ENCODE measurements at places on chromosomes 7 and 10.

- DNase-seq, result no peak
Measured at GRCh38 chr7:34296663-34297062, 361.4 kb upstream of the NPSR1 start.

GRCh38 chr10:32229170-32229569 lies 117.8 kb downstream of the EPC1 start:
- no peak for DNase-seq

DNA sequence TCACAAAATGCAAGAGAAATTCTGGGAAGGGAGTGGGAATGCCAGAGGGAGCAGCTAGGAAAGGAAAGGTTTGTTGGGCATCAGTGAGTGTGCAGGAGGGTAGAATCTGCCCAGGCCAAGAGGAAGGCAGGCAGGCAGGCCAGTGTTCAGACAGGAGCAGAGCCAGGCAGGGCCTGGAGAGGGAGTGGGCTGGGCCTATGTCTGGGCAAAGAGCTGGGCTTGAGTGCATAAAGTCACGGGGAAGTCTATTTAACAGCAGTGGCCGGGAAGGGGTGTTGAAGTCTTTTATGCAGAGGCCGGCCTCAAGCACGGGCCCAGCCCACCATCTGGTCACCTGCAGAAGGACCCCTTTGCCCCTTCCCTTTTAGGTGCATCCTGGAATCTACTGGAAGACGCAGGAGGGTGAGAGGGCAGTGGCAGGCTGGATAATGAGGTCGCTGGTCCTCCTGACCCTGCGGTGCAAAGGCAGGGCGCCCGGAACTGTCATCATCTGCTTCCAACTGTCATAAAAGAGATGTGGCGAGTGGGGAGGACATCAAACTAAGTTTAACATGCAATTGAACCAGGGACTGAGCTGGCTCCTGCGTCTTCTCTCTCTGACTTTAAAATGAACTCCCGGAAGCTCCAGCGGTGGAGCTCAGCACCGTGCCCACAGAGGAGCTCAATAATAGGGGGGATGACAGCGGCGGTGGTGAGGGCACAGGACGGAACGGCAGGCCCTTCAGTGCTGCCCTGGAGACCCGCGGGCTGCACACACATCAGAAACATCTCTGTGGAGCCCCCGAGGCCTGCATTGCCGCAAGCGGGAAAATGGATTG lies 29.5 kb downstream of the CARD11 start:
- no peak for DNase-seq

DNA sequence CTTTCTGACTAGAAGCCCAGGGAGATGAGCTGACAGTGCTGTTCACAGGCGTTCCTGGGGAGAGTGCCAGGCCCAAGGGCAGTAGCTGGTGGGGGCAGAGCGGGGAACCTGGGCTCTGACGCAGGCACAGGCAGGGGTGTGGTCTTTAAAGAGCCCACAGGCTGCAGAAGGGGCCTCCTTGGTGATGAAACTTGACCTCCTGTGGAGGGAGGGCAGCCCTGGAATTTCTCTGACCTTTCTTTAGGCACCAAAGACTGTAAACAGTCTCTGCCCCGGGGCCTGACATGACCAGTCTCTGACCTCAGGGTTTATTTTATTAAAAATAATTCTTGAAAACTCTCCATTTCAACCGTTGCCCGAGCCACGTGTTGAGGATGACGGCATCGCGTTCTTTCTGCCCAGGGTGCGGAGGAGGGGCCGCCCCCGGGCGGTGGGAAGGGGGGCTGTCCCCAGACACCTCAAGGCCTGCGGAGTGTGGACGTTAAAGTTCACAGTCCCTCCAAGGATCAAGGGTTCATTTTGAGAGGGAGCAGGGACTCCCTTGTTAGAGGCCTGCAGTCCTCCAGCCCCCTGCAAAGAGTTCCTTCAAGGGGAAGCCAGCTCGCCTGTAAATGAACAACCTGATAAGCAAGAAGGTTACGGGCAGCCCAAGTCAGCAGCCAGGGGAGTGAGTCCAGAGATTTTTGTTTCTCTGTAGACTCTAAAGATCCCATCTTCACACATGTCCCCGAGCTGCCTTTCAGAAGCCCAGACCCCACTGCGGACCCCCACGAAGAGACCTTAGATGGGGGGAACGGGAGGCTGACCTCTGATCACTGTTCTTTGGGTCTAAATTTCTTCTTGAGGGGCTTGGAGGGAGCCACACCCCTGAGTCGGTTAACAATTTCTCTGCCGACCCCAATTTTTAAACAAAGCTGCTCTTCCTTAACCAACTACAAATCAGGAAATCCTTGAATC lies 128.9 kb downstream of the VIPR2 start:
- DNase-seq, result no peak

DNA sequence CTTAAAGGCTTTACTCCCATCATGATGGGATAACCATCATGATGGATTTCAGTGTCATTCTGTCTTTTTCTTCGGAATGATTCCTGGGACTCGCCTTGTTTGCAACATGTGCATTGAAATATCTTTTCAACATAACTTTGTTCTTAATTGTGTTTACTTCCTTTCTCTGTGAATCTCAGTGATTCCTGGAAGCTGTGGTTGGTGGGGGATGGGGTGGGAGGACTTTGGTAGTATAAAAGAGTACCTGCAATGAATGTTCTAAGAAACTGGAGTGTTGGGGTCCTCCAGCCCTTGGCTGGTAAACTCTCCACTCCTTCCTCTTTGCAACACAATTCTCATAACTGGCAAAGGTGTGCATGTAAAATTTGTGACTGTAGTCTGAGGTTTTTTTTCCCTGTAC lies 11.5 kb upstream of the SH2D4B start:
- no peak for DNase-seq

GRCh38 chr10:58028597-58029366 lies 238.9 kb downstream of the IPMK start:
- DNase-seq, result no peak

DNA sequence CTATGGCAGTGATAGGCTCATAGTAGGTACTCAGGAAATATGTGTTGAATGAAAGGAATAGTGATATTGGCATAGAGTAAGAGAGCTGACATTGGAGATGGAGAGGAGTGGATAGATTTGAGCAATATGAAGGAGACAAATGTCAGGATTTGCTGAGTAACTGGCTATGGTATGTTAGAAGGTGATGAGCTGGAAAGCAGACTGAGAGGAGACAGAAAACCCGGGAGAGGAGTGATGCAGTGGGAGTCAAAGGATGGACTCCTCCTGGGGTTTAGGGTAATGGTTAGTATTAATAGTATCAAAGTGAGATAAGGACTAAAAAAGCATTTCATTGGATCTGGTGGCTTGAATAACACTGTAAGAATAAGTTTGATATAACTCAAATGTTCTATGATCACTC lies 64.8 kb downstream of the CD36 start:
- DNase-seq, result no peak

GRCh38 chr10:29873941-29874484 lies 185.4 kb downstream of the JCAD start:
- no peak for DNase-seq

DNA sequence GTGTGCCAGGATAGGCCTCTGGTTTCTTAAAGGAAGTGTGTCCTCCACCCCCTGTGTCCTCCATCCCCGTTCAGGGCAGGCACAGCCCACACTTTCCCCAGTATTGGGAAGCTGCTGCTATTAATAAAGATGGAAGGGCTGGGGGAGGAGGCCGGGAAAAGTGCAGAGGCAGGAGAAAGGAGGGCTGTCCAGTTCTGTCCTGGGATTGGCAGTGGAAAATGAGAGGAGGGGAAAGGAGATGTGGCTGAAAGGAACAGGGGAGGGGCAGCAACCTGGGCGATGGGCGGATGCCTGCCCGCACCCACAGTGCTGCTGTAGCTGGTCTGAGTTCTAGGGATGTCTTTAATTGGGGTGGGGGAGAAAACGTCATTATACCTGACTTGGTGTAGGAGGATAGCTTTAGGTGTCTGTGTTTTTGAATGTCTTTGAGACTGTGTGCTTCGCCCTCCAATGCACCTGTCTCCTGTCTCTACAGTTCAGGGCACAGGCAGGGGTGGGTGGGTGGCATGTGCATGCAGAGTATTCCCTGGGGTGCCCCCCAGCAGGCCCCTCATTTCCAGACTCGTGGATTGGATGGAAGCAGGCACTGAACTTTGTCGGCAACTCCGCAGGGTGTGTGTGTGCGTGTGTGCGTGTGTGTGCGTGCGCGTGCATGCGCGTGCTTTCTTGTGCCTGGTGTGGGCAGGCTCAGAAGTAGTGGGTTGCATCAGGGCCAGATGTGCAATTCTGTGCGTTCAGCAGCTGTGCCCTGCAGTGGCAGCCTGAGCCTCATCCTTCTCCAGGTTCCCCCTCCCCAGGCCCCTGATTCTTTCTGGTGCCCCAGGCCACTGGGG lies 2.5 kb downstream of the TRIM8 start:
- DNase-seq, result peak; percentile 61

- DNase-seq, result no peak
Measured at GRCh38 chr7:76260171-76260703, 42.2 kb upstream of the HSPB1 start.

GRCh38 chr7:156582591-156583123 lies 57.9 kb upstream of the RNF32 start:
- DNase-seq, result no peak

- no peak for DNase-seq
Measured at GRCh38 chr7:79063019-79063698, 390.3 kb downstream of the MAGI2 start.

GRCh38 chr10:18158773-18159265 lies 18.6 kb downstream of the CACNB2 start:
- DNase-seq, result no peak

GRCh38 chr10:116097239-116097784 lies 175.7 kb downstream of the GFRA1 start:
- DNase-seq, result no peak

GRCh38 chr10:34861293-34862021 lies 46.4 kb upstream of the PARD3 start:
- no peak for DNase-seq

- DNase-seq, result no peak
Measured at GRCh38 chr7:155414547-155415492, 43.1 kb upstream of the EN2 start.

GRCh38 chr10:114259824-114260223 lies 20.8 kb downstream of the VWA2 start:
- DNase-seq, result no peak

- no peak for DNase-seq
Measured at GRCh38 chr10:128993911-128994538, 473.0 kb upstream of the MGMT start.

DNA sequence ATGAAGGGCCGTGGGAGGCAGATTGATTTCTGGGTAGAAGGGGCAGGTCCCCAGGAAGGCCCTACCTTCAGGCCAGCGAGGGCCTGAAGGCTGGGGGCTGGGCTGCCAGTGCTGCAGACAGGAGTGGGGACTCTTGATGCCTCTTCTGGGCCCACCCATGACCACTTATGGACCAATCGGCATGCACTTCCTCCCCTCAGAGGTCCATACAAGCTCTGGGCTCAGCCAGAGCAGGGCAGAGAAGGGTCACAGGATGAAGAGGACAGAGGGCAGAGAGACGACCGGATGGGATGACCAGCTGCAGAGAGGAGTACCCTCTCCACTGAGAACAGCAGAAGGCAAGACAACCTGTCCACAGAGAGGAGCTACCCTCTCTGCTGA lies 120.1 kb downstream of the DYNC2I1 start:
- no peak for DNase-seq

GRCh38 chr7:144548556-144548955 lies 145.1 kb upstream of the NOBOX start:
- no peak for DNase-seq

DNA sequence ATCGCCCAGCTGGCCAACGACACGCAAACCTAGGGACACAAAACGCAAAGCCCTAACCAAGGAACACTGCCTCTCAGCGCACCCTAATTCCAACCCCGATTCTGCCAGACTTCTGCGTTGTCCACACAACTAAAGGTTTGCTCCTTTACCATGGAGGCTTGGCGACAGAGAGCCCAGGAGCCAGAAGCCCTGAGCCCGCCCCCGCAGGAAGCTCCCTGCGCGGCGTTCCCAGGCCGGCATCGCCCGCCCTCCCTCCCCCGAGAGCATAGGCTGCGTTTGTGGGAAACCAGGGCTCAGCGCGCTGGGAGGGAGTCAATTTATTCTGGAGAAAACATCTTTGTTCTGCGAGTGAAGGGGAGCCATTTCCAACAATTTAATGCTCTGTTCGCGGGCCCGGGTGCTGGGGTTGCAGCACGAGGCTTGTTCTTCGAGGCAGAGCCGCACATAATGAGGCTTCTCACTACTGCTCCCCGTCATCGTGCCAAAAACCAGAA lies 103.9 kb downstream of the GRID1 start:
- no peak for DNase-seq

- peak; percentile 13 for DNase-seq
Measured at GRCh38 chr10:88565072-88565471, 18.0 kb downstream of the RNLS start.

GRCh38 chr7:128859232-128860157 lies 3.2 kb upstream of the ATP6V1F start:
- DNase-seq, result no peak

DNA sequence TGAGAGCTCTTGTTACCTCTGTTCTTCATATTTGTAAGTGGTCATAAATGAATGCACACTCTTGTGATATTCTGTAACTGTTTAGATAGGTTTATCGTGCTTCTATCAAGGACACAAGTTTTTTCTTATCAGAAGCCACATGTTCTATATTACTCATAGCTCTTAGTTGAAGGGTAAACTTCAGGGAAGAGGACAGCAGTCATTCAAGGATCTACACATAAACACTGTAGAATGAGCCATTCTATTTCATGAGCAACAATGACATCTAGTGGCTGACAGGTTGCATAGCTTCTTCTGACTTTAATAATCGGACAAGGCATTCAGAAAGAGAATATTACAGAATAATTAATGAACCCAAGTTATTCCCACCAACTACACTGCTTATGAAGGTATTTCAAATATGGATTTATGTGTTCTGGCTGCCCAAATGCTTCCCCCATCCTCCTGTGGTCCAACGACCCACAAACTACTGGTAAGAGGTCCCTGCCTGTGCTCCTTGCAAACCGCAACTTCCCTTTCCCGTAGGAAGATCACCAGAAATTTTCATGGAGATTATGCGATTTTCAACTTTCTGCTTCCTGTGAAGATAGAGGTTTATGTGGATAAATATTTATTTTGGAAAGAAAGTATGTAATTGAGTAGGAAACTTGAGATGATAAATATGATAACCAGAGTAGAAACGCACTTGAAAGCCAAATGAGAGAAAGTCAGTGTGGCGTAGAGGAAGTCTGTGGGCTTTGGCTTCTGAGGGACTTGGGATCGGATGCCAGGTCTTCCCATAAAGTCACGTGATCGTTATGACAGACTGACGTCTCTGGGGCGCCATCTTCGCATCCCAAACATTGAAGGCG lies 16.8 kb upstream of the ABCB5 start:
- DNase-seq, result peak; percentile 35

DNA sequence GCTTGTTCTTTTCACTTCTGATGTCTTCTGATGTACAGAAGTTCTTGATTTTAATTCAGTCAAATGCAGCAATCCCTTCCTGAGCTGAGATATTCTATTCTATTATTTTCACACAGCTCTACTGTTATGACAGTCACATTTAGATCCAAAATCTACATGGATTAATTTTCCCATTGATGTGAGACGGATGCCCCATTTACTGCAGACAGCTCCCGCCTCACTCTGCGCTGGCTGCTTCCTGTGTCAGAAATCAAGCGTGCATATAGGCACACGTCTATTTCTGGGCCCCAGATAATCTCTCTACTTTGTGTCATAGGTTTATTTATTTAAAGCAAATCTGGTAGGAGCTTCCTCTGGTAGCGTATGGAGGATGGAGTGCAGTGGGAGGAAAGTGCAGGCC lies 6.7 kb downstream of the BNIP3 start:
- DNase-seq, result no peak

Measured in CD4-positive, alpha-beta T cell treated with Interleukin-4 for 4 hours (primary cell).